ENCODE measurements at places on chromosomes 5 and 9.

DNA sequence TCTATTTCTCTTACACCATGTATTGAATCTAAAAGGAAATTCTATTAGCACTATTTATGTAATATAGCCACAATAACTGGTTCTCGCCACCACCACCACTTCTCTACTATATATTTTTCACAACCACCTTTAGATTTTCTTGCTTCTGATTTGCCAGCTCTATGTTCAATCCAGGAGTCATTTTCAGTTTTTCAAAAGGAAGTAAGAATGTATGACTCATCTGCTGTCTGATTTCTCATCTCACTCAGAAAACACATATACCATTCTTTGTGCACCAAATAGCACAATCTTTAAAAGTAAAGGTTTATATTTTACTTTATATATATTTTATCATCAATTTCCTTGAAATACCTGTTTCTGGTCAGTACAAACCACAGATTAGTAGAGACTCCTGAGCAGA lies 1127.5 kb downstream of the TAF11L14 start:
- DNase-seq = no peak

DNA sequence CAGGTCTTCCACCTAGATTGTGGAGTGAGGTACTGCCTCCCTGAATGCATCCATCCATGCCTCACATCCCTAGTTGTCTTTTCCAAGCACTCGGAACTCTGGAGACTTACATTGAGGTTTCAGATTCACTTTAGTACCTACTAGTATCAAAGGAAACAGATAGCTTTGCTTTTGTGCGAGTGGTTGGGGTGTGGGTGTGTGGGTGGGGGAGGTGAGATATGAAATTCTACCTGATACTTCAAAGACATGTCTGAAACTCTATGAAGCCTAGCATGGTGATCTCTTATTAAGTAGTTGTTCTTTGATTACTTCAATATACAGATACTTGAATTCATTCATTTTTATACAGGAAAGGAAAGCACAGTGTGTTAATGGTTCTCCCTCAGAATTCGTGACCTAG lies 64.4 kb downstream of the MCCC2 start:
- no peak for DNase-seq

DNA sequence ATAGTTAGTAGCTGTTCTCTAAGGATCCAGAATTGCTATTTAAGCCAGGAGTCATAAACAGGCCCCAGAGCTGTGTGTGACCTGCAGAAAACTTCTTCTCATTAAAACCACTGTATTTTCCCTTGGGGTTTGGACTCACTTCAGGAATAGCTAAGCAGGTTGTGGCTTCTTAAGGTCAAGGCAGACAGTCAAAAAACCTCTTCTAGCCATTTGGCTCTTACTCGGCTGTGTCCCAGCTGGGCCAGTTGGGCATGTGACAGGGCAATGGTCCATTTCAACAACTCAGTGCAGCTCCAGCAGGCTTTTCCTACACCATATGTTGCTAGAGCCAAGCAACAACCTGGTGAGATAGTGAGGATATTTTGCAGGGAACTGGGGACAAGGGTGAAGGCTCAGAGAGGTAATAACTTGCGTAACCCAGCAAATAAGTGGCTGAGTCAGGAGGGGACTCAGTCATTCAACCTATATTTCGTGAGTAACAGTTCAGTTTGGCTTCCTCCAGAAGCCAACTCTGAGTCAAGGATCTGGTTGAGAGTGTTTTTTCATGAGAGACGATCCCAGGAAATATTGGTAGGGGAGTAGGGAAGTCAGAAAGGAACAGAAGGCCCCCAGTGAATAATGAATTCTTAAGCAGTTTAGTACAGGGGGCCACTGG lies 115.4 kb upstream of the PPP2R2B start:
- no peak for DNase-seq

- no peak for DNase-seq
These were observed 41.0 kb upstream of the DMRT3 start for GRCh38 chr9:935348-935965.

GRCh38 chr9:91374939-91375338 lies 13.2 kb upstream of the AUH start:
- DNase-seq = no peak

DNA sequence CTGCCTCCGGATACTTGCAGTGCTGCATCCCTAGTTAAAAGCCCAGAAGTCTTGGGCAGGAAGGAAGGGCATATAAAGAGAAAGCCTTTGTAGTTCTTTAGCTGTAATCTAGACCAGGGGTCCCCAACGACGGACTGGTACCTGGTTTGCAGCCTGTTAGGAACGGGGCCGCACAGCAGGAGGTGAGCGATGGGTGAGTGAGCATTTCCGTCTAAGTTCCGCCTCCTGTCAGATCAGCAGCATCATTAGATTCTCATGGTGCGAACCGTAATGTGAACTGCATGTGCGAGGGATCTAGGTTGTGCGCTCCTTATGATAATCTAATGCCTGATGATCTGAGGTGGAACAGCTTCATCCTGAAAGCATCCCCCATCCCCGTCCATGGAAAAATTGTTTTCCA lies 1.6 kb upstream of the SMIM15 start:
- no peak for DNase-seq

All from iPS DF 19.7 (cell line).